ENCODE measurements at places on chromosomes 4 and X.
A peak's percentile ranks its signal among the peaks of the same experiment; 100 is the strongest.

DNA sequence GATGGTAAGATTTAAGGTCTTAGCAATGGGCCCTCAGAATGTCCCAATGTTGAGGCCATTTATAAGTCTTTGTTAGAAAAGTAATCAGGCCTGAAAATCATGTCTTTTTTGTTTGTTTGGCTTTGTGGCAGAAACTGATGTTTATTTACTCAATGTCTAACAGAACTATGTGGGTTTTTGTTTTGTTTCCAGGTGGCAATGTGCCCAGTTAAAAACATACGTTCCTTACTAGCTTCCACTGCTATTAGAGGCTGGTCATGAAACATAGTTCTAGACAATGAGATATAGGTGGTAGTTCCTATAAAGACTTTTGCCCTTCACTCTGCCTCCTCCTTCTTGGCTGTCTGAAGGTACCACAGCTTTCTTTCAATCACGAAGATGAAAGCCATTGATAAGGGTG is 108.8 kb downstream of the C4orf51 start:
- DNase-seq: no peak

GRCh38 chrX:66914080-66914479 is 275.2 kb upstream of the EDA2R start:
- DNase-seq: no peak

DNA sequence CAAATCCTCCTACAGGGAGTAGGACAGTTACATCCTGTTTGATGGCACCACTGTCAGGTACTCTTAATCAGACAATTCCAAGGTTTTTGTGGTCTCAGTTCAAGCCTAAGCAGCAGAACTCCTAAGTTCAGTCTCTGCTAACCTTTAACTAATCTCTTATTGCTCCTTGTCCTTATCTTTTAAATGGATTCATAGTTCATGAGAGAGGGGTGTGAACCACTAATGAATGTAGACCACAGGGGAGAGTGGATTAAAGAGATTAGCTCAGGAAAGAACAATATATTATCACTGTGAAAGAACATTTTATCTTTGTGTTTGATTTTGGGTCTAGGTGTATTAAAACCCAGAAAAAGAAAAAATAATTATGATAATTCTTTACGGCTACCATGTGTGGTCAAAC is 168.9 kb downstream of the DCK start:
- no peak for DNase-seq

GRCh38 chr4:134078230-134078914 is 123.2 kb downstream of the PABPC4L start:
- DNase-seq: no peak

DNA sequence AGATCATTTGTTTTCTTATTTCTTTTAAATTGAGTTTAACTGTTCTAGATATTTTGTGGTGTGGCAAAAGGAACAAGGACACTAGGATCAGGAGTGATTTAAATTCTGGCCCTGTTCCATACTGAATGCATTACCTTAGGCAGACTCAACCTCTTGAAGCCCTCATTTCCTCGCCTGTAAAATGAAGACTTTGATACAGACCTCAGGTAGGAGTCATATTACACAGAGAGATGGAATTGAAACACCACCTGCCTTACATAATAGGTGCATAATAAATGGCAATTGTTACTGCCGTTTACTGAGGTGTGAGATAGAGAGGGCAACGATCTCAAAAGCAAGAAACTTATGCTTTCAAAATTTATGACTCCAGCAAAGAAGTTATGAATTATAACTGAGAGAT is 28.2 kb upstream of the RASSF6 start:
- DNase-seq: no peak

DNA sequence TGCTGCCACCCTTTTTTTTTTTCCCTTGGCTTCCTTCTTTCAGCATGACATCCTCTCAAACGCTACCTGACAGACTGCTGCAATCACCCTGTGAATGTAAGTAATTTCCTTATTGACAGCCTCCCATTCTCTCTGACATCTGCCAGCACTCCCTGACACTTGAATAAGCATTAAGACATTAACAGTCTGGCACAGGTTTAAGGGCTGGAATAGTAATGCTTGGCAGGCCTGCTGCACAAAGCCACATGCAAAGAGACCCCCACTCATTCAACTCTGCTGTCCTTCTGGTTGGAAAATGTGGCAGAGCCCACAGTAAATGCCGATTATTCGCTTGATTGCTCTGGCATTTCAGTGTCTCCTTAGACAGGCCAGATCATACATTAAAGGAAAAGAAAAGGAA is 28.1 kb upstream of the RASGEF1B start:
- DNase-seq: peak; percentile 25

- no peak for DNase-seq
Observed at GRCh38 chr4:96092151-96092705, 252.3 kb downstream of the PDHA2 start.

GRCh38 chrX:23841847-23842522 is 59.0 kb downstream of the SAT1 start:
- no peak for DNase-seq

- peak; percentile 63 for DNase-seq
Observed at GRCh38 chr4:140078366-140078765, 75.6 kb downstream of the MAML3 start.

- peak; percentile 41 for DNase-seq
Observed at GRCh38 chrX:9464435-9465371, at the start of gene TBL1X. TBL1X (plus strand) TSS chrX:9465058; CDS start chrX:9653587, 188,529 bp downstream.

- DNase-seq: no peak
Observed at GRCh38 chr4:166827167-166827566, 407.1 kb downstream of the SPOCK3 start.

Measured in right kidney (tissue), 9 donors.